ENCODE measurements at places on chromosomes 12 and 14.

GRCh38 chr14:101673873-101674272, 87.6 kb upstream of the PPP2R5C start:
- DNase-seq, result no peak

DNA sequence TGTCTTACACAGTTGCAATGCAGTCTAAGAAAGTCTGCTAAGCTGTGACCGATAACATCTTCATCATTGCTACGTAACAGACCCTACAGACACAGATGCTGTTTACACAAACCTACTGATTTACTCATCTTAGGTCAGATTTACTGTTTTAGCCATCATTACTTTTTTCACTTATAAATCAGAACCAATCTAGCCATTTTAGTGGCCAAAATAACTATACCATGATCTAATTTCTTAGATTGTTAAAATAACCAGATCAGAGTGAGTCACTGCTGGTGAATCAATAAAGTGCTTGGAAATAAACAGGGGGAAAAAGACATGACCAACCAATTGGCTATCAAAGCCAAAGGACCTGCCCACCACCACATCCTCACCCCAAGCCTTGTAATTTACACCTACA, 57.0 kb upstream of the FOXN3 start:
- no peak for DNase-seq

DNA sequence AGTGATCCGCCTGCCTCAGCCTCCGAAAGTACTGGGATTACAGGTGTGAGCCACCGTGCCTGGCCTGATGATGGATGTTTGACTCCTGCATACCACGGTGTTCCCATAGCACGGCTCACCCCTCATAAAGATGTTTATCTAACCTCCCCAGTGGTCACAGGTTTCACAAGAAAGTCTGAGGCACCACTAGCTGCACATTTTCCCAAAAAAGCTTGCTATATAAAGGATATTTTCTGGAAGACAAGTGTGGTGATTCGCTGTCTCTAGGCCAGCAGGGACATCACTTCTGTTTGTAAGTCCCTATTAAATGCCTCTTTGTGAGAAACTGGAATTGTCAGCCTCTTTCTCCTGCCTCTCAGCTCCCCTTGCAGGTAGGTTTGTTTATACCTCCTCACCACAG, 18.3 kb downstream of the PLEK2 start:
- no peak for DNase-seq

- DNase-seq, result no peak
Measured at GRCh38 chr14:77926942-77927341, 127.0 kb downstream of the ADCK1 start.

GRCh38 chr14:25055992-25056687, 6.2 kb upstream of the STXBP6 start:
- DNase-seq, result no peak

GRCh38 chr14:72792051-72792788, 101.7 kb downstream of the DPF3 start:
- no peak for DNase-seq

GRCh38 chr12:64824500-64825142, at the start of gene TBC1D30:
TBC1D30 (plus strand) TSS chr12:64824647; CDS start chr12:64824880, 233 bp downstream.
- no peak for DNase-seq

DNA sequence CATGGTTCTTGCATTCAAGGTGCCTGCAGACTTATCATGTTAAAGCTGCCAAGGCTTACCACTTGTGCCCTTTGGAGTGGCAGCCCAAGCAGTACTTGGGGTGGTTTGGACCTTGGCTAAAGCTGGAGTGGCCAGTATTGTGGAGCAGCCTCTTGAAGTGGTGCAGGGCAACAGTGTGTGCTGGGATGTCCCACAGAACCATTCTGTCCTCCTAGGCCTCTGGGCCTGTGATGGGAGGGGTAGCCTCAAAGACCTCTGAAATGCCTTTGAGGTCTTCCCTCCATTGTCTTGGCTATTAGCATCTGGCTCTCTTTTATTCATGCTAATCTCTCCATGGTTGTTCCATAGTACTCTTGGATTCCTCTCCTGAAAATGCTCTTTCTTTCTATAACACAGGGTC, 78.2 kb upstream of the SLC24A4 start:
- DNase-seq, result no peak

DNA sequence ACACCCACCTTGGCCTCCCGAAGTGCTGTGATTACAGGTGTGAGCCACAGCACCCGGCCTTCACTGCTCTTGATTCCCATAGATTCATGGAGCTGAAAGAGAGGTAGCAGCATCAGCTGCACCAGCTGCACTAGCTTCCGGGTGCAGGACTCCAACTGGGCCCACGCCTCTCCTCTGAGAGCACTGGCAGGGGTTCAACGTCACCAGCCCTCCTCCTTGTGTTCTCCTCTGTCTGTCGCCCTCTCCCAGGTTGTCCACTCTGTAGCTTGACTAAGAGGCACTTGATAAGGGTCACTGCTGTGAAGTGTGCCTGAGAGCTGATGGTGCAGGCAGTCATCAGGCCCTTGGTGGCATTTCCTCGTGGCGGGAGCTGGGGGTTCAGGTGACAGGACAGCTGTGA, 28.3 kb downstream of the MLXIP start:
- no peak for DNase-seq

DNA sequence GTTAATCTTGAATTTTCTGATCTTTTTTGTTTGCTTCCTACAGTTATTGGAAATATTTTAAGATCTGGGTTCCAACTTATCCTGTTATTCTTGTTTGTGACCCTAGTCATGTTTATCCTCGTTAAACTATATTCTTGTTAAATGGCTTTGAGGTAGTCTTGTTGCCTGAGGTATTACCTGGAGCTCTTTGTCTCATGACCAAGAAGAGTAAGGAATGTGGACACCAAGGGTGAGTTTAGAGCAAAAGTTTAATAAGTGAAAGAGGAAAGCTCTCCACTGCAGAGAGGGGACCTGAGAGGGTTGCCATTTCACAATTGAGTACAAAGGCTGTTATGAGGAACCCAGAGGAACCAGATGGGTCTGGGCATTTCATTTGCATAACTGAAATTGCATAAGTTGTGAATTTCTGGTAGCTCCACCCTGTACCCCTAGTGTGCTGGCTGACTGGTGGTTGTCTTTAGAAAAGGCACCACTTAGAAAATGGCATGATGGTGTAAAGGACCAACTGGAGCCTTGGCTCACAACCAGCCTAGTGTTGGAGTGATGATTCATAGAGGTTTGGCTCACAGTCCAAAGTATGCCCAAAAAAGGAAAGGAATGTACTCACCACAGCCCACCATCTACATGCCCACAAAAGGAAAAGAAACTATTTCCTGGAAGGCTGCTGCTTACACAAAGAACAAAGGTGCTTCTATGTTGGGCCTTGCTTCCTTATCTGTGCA, 36.7 kb upstream of the RESF1 start:
- DNase-seq, result no peak

DNA sequence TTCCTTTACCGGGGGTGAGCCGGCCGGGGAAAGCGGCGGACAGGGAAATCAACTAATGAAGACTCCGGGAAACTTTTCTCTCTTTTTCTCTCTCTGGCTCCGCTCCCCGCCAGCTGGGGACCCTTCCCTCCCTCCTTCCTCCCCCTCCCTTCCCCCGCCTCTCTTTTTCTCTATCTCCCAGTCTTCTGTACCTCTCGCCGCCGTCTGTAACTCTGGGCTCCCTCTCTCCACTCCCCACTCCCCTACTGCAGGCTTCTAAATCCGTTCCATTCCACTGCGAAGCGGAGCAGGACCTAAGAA, 6.9 kb upstream of the HOXC11 start:
- no peak for DNase-seq

DNA sequence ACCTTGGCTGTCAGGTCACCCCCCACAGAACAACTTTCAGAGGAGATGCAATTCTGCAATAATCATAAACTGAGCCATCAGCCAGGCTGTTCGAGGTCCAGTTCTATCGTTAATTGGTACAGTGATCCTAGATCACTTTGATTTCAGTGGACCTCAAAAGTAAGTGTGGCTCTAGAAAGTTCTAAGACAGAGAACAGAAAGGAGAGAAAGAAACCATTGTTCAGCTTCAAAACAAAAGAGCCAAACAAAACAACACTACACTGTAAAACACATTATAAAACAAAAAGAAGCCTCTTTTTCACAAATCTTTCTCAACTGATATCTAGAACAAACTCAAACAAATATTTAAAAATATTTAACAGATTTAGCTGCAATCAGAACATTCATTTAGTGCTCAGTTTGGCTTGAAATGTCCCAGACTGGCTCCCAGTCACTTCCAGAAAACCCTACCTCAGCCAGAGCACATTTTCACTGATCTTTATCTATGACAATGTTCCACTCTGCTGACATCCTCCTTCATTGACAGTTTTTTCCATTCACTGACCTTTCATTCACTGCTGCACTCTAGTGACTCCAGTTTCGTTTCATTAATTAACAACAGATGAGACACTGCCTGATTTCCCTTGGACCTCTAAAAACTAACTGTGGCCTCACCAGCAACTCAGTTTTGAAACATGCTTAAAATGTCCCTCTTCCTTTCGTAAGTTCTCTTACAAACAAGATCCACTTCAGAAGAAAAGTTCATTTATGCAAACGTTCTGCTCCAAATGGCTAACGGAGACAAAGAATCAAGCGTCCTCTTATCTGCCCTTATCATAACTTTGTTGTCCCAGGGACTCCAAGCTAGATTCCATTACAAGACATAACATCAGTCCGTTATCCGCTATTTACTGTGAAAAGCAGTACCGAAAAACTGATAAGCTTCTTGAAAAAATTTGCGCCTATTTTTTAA, 56.8 kb downstream of the DUSP16 start:
- DNase-seq, result no peak

DNA sequence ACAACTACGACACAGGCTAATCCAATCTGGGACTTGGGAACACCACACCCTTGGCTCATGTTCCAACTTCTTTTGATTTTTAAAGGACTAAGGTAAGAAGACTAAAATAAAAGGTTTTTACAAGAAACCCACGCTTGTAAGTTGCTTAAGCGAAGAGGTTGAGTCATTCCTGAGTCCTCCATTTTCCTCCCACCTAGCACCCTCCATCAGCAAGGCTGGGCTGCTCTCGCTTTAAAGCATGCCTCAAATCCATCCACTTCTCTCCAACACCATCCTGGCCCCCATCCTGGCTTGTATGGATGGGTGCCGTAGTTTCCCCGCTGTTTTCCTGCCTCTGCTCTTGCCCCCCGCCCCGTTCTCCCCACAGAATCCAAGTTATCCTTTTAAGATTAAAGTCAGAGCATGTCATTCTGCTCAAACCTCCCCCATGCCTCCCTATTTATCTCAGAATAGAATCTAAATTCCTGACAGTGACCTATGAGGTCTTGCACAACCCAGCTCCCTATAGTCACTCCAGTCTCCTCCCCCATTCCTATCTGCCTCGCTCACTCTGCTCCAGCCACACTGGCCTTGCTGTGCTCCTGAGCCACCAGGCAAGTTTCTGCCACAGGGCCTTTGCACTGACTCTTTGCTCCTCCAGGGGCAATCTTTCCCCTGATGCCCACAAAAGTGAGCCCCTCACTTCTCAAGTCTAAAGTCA, 34.5 kb downstream of the SCARB1 start:
- DNase-seq, result no peak

DNA sequence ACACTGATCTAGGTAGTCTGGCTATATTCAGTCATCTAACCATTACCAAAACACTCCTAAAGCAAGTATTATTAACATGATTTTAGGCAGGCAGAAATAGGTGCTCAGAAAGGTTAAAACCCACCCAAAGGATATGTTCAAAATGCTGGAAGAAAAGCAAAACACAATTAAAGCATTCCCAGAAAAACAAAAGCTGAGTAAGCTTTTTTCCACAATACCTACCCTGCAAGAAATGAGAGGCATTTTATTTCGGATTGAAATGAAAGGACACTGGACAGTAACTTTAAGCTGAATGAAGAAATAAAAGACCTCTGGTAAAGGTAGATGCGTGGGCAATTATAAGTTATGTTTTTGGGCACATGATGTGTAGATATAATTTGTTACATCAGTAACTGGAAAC, 8.2 kb downstream of the SERPINA6 start:
- no peak for DNase-seq

DNA sequence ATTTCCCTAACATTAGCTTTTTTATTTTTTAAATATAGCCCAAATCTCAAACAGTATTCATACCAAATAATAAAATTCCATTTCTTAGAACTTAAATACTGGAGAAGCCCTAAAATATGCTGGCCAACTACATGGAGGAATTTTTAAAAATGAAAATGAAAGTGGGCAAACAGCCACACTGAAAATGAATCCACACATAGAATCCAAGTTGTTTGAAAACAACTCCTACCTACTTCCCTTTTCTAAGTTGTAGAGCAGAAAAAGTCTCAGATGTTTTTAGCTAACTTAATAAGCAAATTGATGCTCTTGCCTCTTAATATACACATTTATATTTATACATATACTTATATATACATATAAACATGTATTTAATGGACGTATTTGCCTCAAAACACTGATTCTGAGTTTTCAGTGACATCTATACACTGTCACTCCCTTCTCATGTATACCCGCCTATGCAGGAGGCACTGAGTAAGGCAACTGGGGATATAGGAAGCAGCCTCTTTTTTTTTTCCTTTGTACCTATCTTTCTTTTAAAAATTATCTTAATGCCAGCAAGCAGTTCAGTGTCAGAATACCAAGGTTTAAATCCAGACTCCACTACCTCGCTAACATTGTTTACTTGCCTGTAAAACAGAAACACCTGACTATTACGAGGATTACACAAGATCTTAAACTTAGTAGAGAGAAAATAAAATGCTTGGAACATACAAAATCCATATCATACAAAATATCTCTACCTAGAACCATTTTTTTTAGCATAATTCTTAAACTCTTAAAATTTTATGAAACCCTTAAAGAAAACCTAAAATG, 13.3 kb downstream of the DICER1 start:
- DNase-seq, result no peak

- DNase-seq, result no peak
Measured at GRCh38 chr14:29240066-29240465, 473.5 kb downstream of the FOXG1 start.

DNA sequence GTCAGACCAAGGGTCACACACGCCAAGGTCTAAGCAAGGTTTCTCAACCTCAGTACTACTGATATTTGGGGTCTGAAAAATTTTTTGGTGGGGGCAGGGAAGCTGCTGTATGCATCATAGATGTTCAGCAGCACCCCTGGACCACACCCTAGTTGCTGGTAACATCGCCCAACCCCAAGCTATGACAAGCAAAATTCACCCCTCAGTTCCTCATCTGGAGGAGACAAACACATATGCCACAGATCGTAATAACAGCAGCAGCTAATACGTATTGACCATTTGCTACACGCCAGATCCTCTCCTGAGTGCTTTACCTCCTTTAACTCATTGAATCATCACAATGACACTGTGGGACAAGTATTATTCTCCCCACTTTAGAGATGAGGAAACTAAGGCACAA, 46.4 kb downstream of the ACTN1 start:
- DNase-seq, result peak; percentile 46

DNA sequence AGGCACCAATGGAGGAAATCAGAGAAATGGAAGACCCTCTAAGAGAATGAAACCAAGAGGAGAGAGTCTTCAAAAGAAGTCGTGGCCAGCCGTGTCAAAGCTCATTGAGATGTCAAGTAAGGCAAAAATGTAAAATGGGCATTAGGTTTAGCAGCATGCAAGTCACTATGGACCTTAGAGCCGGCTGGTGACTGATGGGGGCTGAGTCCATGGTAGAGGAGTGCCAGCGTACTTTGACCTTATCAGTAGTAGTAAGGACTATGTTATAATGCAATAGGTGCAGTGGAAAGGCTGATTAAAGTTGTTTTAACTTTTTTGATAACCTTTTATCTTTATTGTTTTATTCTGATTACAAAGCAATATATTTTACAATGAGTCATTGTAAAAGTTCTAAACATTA, 66.5 kb downstream of the ANO6 start:
- DNase-seq, result no peak
